ENCODE measurements at places on chromosomes 3 and 15.
A peak's percentile ranks its signal among the peaks of the same experiment; 100 is the strongest.

- peak; percentile 0 for DNase-seq
These were observed 59.6 kb downstream of the SLC12A8 start for GRCh38 chr3:125152951-125153350.

DNA sequence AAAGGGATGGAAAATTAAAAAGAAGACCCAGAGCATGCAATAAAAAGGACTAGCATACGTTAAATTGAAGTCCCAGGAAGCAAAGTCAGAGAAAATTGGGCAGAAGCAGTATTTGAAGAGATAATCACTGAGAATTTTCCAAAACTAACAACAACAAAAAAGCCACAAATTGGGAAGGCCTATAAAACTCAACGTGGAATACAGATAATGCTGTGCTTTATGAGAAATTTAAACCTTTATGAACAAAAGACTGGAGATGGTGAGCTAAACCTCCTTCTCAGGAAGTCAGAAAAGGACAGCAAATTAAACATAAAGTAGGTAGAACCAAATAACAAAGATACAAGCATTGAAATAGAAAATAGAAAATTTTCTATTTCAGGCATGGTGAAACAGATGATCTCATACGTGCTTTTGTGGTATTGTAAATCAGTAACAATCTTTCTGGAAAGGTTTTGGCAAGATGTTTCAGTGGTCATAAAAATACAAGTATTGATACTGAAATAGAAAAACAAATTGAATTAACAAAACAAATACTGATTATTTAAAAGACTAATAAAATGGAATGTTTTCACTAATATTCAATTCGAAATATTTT, 55.6 kb downstream of the LYSMD4 start:
- DNase-seq, result no peak

GRCh38 chr15:68025835-68026424, 28.2 kb upstream of the PIAS1 start:
- no peak for DNase-seq

GRCh38 chr15:50144341-50145120, 25.5 kb upstream of the ATP8B4 start:
- DNase-seq, result no peak

DNA sequence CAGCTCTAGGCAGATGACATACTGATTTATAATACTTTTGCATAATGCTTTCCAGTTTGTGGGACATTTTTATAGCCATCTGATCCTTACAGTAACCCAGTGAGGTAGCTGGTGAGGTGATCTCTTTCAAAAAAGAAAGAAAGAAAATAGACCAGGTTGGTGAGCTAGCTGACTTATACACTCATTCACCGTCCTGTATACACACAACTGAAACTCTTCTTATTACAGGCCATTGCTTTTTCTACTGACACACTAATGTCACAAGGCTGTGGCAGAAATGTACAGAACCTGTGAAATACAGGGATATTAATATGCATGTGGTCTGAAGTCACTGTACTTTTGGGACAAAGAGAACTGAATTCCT, 150.2 kb upstream of the BHLHE40 start:
- DNase-seq, result no peak

DNA sequence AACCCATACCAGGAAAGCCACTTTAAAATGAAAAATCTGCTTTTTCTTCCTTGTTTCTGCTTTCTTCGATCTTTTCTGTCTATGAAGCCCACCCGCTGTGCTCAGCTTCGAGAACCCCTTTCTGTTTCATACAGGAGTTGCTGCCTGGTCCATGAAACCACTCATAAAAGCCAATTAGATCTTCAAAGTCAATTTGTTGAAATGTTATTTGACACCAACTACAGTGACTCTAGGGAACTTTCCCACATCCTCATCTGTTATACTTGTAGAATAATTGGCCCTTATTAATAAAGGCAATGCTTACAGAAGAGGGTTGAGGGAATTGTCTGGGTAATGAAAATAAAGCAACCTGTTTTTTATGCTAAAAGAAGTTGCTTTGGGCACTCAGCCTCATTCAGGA, 523.6 kb downstream of the OCA2 start:
- DNase-seq, result no peak

GRCh38 chr3:71130471-71131374, 452.8 kb downstream of the FOXP1 start:
- DNase-seq, result peak; percentile 81

DNA sequence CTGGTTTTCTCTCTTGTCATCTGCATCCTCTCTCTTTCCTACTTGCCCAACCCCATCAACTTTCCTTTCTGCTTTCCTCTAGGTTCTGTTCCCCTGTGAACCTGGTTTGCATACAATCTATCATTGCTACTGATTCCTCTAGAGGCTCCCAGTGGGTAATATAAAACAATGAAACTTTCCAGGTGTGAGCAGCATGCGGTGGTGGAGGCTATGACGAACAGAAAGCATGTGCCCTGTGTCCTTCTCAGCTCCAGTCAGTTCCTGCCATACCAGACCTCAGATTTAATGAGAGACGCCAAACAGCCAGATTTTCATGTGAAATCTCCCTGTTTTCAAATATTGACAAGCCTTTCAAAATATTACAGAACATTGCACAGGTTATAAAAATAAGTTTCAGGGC, 3.5 kb upstream of the ACAP2 start:
- no peak for DNase-seq

DNA sequence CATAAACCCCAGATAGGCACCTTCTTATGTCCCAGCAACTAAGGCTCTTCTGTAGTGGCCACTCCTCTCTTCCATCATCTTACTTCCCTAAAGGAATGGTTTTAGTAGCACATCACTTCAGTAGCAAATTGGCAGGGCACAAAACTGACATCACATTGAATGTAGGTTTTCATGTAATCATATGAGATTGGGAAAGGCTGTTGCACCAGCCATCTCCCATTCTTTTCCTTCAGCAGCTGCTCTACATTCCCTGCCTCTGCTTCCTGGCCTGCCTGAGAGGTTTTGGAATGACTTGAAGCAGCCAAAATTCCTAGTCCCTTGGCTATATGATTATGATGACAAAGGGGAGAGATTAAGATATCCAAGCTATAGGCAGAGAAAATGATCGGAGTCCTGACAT, 36.5 kb downstream of the NSUN3 start:
- peak; percentile 18 for DNase-seq

DNA sequence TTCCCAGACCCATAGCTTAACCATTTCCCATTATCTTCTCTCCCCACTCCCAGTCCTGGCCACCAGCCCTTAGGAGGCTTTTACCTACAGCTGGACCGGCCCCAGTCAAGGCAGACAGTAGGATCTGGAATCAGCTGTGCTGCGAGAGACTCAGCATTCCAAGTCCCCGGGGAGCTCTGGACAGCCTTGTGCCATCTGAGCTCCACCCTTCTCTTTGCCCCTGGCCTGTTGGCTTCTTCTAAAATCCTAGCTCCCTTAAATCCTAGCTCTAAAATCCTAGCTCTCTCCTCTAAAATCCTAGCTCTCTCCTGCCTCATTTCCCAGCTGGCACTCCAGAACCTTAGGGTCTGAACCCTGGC, 21.3 kb downstream of the MEGF11 start:
- no peak for DNase-seq

DNA sequence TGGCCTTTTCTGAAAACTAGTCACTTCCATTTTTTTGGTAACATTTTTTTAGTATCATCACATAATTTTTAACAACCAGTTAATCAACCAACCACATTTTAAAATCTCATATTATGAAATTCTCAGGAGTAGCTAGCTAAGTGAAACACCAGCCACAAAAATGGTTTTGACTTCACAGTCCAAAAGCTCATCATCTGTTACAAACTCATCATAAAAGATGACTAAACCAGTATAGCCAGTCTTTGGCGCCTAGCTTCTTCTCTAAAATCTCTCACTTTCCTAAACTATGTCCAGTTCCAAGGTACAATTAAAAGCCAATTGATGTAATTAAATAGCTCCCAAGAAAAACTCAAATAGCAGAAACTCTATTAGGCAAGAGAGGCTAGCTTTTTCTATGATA, 88.2 kb upstream of the ZNF385D start:
- no peak for DNase-seq

GRCh38 chr3:16309558-16309957, 44.5 kb downstream of the OXNAD1 start:
- peak; percentile 31 for DNase-seq

GRCh38 chr15:50916400-50916799, 7.9 kb downstream of the AP4E1 start:
- DNase-seq, result no peak

GRCh38 chr3:63508771-63509170, 143.7 kb upstream of the SNTN start:
- no peak for DNase-seq

DNA sequence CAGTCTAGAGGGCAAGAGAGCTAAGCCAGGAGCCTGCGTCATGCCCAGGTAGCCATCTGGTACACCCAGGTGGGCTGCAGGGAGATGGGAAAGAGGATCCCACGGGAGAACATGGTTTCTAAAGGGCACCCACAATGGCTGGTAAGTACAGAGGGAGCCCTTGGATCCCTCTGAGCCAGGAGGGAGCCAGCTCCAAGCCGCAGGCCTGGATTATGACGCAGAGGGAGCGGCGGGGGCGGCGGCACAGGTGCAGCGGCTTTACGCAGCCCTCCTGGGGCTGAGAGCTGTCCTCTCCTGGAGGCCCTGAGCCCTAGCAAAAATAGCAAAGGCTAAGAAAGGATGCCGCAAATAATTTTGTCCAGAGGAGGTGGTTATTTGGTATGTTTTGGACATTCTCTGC, 2.8 kb downstream of the CAV3 start:
- DNase-seq, result no peak

DNA sequence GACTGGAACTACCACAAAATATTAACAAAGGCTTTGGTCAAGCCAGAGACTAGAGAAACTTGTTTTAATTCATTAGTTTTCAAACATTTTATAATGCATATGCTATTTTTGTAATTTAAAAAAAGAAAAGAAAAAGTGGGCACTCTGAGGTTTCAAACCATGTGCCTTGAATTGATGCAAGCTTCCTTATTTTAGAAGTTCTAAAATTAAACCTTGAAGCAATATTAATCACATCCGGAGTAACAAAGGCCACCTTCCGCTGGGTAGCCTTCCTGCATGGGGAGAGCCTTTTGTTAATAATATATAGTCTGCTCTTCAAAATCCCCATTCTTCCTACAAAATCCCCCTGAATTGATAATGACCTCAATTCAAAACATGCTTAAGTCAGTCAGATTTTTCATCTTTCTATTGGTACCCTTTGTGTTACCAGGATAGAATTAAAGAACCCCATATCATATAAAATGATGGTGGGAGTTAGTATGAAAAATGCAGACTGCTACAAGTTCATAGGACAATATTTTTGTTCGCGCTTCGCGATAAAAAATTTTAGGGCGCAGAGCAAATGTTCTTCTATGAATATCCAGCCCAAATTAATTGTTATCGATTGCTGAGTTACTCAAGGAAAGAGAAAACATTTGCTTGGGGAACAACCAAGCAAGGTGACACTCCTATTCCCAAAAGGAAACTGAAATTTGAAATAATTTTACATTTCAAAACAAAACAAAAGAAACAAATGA, 30.6 kb downstream of the LDHAL6B start:
- peak; percentile 72 for DNase-seq

DNA sequence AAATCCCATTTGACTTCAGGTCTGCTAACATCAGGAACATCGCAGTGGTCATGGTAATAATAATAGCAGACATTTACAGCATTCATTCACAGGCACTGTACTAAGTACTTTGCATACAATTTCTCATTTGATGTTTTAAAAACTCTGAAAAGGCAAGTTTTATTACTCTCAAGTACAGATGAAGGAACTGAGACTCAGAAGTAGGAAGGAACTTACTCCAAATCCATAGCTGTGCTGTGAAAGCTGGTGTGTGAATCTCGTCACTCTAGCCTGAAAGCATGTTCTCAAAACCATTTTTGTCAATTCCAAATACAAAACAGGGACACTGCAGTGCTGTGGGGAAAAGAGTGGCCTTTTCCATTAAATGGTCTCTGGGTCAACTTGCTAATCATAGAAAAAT, 179.9 kb downstream of the FAM43A start:
- peak; percentile 74 for DNase-seq

DNA sequence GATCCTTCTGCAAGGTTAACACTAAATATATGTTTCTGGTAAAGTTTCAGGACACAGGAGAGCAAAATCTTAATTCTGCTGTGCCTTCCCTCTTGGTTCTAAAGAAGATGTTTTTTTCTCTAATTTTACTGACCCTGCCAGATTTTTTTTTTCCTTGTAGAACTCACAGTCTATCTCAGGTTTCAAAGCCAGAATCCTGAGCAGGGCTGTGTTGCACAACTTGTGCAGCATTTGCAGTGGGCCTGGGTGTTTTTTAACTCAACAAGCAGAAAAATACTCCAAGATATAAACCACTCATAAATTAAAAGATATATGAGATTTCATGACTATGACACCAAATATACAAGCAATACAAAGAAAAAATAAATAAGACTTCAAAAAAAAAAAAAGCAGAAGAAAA, 40.2 kb upstream of the ARF4 start:
- DNase-seq, result no peak

- DNase-seq, result no peak
These were observed 43.0 kb downstream of the FBN1 start for GRCh38 chr15:48602358-48603122.

DNA sequence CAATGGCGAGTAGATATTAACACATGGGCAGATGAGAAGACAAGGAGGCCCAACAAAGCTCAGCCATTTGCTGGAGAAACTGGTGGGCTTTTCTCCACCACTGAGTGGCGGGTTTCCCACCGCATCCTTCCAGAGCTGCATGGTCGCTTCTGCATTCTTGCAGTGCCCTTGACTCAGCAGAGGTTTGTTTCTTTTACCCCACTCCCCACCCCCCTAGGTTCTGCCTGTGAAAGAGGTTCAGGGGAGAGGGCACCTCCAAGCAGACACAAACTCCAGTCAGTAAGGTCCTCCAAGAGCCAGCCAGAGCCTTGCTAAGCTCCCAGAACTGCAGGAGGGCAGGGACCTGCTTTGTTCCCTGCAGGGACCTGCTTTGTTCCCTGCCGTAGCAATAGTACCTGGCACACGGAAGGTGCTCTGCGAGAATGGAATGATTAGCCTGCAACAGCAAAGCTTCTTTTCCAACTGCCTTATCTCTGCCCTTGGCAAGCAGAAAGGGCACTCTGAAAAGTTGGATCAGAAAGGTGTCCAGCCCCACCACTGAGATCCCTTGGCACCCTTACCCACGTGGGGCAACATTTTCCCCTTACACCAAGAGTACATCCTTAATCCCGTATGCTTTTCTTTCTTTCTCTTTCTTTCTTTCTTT, 1.4 kb downstream of the PAQR5 start:
- peak; percentile 12 for DNase-seq

GRCh38 chr3:5485427-5485826, 297.9 kb downstream of the EDEM1 start:
- no peak for DNase-seq

DNA sequence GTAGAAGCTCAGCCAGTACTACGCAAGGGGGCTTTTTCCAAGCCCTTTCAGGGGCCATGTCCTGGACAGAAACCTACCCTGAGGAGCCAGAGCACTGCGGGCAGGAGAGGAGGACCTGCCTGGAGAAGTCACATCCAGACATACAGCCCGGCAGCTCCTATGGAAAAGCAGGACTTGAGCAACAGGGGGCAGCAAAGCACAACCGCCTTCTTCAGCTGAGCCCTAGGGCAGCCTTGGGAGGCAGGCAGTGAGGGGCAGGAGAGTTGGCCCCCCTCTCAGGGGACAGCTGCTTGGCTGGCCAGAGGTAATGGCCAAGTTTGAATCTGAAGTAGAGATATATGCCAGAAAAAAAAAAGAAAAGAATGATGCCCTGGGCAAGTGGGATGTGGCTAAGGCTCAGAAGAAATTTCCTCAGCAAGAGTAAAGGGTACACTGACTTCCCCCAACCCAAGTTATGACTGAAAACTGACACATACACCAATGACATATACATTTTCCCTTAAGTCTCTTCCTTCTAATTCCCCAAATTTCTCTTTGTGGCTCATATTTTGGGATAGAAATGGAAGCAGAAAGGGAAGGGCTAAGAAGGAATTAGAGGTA, 56.9 kb downstream of the CYP19A1 start:
- DNase-seq, result peak; percentile 76

GRCh38 chr3:66922058-66922457, 76.0 kb upstream of the KBTBD8 start:
- no peak for DNase-seq
